Right ventricle myocardium inferior (tissue), 1 donor: ENCODE measurements at places on chromosomes 2 and 18.

GRCh38 chr2:3807853-3808252 lies 104.5 kb downstream of the DCDC2C start:
- DNase-seq, result no peak

DNA sequence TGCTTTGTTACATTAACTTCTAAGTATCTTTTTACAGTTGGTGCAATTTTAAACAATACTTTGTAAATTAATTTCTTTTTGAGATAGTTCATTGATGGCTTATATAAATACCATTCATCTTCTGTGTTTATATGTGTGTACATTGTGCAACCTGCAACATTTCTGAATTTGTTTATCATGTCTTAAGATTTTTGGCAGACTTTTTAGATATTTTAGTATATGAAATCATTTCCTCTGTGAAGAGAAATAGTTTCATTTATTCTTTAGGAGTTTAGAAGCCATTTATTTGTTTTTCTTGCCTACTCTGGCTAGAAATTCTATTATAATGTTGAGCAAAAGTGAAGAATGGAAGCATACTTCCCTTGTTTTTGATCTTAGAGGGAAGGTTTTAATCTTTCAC lies 337.8 kb upstream of the DSEL start:
- DNase-seq, result no peak

DNA sequence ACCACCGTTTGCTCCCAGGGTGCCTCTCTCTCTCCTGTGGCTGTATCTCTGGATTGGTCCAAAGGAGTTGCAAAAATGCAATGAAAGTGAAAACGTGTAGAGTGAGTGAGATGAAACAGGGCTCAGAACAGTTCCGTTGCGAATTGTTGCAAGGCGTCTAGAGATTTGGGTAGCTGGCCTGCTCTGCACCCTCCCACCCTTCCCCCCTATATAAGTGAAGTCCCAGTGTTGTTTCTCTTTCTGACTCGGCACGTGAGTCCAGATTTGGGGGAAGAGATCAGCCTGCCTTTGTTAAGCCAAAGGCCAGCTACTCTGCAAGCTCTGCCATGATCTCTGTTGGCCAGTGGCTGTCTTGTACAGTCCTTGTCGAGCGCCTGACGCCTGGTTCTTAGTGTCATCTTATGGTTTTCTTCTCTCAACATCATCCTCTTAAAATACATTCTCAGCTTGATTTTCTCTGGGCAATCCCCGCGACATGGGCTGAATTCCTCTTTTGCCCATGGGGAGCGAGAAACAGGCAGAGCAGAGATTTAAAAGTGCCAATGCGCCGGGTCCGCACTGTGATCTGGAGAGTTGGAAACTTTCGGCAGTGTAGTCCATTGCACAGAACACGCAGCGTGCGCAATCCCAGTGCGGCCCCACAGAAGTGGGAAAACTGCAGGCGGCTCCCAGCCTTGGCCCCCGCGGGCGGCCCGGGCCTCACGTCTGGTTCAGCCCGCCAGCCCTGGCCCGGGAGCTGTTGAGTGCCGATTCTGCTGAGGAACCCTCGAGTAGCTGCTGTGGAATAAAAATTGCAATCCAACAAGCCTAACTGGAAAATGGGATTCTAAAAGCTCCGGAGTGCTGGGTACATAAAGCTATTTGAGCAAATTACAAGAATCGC lies 9.3 kb downstream of the MEIS1 start:
- DNase-seq, result no peak

DNA sequence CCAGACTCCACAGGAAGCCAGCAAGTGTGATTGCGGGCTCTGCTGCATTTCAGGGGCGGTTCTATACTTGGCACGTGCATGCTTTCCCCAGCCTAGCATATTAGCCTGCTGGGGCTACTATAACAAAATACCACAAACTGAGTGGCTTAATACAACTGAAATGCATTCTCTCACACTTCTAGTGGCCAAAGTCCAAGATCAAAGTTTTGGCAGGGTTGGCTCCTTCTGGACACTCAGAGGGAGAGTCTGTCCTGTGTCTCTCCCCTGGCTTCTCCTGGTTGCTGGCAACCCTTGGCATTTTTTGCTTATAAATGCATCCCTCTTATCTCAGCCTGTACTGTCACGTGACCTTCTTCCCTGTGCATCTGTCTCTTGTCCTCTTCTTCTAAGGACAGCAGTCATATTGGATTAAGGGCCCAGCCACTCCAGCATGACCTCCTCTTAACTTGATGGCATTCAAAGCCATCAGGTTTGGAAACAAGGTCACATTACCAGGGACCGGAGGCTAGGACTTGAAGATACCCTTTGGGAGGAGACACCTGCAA lies 138.7 kb downstream of the RNF152 start:
- DNase-seq, result no peak

GRCh38 chr2:237691029-237691907 lies 63.9 kb downstream of the LRRFIP1 start:
- peak; percentile 99 for DNase-seq

DNA sequence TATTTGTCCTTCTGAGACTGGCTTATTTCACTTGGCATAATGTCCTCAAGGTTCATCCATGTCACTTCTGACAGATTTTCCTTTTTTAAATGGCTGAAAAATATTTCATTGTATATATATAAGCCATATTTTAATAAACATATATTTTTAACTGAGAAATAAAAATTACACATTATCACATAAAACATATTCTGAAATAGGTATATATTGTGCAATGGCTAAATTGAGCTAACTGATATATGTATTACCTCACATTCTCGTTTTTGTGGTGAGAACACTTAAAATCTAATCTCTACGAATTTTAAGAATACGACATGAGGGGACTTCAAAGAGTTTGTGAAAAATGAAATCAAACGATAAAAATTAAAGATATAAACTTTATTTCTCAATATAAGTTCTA lies 25.7 kb upstream of the ZSWIM2 start:
- no peak for DNase-seq

DNA sequence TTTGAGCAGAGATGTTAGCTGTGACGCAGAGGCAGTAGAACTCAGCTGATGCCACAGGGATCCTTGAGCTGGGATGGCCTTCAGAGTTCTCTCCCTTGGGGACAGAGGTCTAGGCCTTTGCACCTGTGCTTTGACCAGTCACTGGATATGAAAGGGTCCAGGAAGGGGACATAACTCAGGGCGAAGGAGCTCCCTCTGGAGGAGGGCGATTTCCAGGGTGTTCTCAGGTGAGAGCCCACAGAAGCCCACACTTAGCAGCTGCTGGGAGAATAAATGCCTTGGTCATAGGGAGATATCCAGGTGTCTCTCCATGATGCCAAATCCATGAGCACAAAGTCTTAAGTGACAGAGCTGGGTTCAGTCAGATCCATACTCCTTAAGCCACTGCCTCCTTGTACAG lies 369.2 kb downstream of the NYAP2 start:
- DNase-seq, result no peak

DNA sequence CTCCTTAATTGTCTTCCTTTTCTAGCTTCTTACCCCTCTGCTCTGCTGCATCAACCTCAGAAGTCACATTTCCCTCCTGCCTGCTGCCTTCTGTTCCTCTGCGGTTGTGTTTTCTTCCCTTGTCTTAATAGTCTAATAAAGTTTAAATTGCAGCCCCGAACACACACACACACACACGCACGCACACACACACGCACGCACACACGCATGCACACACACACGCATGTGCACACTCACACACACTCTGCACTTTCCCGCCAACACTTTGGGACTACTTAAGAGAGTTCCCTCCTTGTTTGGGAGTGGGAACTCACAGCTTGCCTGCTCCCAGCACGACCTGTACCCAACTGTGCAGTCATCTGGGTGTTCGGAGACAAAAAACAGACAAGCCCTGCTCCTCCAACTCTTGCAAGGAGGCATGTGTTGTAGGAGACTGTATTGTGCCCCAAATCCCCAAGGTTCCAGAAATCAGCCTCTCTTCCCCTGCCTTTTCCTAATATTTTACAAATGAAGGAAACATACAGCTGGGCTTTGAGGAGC lies 99.1 kb downstream of the SETBP1 start:
- no peak for DNase-seq

DNA sequence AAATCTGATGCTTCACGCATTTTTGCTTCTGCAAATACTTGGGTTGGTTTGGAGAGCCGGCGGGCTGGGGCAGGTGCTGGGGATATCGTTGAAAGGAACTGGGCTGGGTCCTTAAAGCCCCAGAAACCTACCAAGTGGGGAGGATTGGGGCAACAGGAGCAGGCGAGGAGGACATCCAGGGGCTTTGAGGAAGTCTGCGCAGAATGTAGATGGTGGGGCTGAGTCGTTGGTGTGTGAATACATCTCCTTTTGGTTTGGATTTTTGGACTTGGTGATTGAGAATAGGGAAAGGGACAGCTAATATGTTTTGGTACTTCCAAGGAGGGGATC lies 1.1 kb downstream of the DCC start:
- DNase-seq, result no peak

- DNase-seq, result peak; percentile 60
Observed at GRCh38 chr2:100470898-100471514, 724 bp downstream of the NMS start.

DNA sequence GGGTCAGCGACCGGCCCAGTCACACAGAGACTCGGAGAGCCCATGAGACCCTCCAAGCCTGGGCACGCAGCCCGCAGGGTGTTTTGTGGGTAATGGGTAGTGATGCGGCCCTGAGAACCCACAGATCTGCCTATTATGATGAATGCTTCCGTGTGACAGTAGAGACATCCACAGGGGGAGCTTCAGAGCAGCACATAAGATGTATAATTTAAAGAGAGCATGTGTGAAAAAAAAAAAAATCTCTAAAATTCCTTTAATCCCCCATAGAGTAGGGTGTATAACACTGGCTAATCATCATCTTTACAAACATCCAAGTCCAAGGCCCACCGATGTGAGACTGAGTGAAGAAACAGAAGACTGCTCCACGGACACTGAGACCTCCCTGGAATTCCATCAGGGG lies 34.6 kb downstream of the BIN1 start:
- no peak for DNase-seq

DNA sequence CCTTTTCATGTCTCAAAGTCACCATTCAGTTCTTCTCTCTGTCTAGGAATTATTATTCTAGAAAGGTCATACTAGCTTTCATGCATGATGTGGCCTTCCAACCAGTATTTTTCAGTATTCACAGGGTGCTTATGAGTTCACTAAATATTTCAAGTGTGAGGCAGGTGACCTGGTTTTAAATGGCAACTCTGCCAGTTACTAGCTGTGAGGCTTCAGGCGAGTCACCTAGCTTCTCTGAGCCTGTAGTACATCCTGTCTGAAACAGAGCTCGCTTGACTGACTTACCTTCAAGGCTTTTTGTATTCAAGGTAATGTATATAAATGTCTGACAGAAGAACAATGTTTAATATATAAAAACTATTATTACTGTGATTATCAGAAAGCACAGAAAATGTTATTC lies 19.4 kb upstream of the ACVR1 start:
- no peak for DNase-seq

- no peak for DNase-seq
Observed at GRCh38 chr2:31246184-31246852, 12.4 kb downstream of the EHD3 start.

DNA sequence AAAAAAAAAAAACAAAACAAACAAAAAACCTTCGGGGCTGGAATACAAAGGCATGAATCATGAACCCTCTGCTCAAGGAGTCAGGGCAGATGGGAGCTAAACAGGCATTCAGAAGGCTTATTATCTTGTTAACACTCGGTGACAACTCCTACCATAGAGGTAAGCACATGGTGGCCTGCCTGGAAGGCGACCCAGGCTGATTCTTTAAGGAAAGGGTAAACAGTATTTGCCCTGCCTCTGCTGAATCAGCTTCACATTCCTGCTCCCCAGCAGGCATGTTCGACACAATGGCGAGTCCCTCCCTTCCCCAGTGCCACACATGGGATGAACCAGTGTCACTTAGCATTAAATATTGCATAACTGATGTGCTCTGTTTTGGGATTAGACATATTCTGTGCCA lies 191.9 kb downstream of the ARL4C start:
- no peak for DNase-seq

GRCh38 chr2:138507267-138507666 lies 5.7 kb downstream of the SPOPL start:
- no peak for DNase-seq

DNA sequence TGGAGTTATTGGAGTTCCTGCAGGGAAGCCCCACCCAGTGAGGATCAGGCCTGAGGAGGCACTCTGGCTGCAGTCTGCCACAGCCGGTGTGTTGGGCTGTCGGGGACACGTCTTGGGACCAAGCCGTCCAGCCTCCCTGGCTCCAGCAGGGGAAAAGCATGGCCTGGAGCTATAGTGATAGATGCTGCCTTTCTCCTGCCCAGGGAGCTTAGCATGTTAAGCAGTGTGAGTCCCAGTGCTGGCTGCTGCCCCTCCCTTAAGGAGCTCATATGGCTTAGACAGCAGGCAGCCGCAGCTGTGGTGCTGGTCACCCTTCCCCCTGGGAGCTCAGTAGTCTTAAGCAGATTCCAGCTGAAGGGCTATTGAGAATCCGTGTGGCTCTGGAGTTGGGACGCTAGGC lies 78.9 kb downstream of the CERS6 start:
- peak; percentile 60 for DNase-seq

DNA sequence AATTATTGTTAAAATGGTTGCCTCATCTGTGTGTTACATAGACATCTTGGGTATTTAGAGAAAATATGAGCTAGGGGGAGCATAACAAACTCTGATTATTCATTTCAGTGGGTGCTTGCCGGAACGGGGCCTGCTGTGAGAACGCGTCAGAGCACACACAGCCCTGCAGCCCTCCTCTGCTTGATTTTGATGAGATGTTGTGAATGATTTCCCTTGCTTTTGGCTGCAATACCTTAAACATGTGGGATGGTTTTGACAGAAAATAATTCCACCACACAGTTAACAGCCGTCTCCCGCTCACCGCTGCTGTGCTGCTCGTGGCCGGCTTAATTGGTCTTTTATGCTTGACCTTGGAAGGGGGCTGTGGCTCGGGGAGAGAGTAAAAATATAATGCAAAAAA lies 49.9 kb upstream of the TXNDC2 start:
- no peak for DNase-seq

DNA sequence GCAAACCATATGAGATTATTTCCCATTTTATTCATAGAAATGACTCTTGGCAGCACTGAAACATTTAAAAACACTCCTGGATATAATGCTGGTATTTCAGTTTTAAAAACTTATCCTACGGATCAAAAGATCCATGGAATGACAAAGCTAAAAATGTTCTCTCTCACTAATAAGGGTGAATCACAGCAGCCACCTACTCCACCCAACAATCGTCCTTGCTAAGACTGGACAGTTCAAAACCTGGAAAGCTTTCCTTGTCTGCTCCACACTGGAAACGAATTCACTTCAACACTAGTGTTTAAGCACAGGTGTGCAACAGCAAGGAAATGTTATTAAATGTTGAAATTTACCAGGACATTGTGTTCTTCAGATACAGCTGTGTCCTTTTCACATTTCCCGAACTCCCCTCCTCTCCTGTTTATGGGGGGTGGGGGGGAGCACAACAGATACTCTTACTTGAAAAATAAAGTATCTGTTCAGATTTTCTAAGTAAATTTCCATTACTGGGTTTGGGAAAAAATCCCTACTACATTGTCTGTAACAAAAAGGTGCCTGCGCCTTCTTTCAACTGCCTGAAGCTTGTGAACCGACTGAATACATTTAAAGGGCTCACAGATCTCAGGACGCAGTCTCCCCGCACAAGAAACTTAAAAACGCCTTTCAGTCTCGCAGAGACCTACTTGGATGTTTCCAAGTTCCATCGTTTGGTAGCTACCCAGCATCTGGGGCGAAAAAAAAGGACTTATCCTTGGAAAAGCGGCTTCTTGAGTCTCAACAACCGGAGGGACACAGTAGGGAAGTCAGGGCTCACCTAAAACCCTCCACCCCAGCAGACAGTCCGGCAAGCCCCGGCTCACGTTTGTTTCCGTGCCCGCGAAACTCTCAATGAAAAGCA lies 1.3 kb downstream of the YWHAQ start:
- DNase-seq, result peak; percentile 77

- DNase-seq, result no peak
Observed at GRCh38 chr18:54444319-54444914, 86.7 kb downstream of the C18orf54 start.
